ENCODE measurements at places on chromosomes 1 and 21.

GRCh38 chr1:210132582-210132981 lies 100.0 kb upstream of the SERTAD4 start:
- peak; percentile 25 for DNase-seq

DNA sequence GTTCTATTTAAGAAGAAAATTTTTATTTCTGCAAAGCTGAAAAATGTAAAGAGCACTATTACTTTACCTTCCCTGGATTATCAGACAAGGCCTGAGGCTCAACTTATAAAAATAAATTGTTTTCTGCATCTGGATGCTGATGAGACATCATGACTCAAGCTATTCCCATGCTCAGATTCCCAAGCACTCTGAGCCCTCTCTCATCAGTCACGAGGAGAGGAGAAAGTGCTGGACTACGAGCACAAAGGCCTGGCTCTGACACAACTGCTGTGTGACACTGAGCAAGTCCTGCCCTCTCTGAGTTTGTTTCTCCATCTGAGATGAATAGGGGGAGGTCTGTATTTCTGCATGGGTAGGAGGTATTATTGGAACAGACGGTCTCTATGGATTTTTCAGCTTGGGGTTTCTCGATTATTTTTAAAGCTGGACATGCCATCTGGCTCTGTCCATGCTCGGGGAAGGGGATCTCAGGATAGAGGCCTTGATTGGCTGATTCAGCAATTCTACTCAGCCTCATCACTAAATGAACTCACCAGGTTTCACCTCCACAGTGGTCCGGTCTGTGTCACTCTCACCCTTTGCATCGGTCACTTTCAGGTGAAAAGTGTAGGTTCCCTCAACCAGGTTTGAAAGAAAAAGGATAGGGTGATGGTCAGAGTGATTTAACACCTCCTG lies 107.7 kb downstream of the KIAA0319L start:
- no peak for DNase-seq

DNA sequence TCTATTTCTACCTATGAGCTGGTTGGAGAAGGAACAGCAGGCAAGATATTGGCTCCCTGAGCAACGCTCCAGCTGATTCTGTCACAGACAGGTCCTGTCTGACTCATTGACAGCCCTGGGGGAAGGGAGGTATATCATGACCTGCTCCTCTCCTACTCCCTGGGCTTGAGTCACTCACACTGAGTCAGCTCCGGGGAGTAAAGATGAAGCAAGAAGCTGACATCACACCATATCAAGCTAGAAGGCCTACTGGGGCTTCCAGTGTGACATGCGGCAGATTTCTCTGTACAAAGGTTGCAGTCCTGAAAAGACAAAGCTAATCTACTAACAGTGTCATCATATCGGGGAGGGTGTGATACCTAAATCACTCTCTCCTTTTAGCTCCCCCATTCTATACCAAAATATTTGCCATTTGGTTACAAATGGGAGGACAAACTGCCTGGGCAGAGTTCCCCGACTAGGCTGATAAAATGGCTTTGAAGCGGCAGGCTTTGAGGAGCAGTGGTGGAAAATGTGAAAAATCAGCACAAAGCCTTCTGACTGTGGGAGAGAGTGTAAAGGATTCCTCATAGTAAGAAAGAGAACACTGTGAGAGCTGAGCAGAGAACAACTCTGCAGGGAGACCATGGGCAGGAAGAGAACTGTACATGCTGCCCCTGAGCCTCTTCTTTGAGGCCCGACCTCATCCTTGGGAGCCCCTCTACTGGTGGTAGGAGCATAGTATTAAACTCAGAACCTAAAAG lies 15.5 kb downstream of the PI4KB start:
- no peak for DNase-seq

GRCh38 chr1:193700710-193701355 lies 514.4 kb upstream of the B3GALT2 start:
- DNase-seq = no peak

DNA sequence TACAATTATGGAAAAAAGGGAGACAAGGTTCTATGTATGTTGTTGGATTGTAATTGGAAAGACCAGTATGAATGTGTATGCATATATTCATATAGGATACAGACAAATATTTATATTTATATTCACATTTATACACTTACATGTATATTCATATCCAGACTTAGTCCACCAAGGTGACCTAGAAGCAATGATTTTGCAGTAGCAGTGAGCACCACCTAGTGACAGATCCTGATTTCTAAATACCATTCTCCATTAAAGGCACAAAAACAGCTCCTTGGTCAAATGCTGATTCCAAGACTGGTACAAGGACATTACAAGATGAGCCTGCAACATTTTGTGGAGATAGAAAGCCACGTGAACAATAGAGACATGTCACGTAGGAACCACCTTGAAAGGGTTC lies 153.4 kb downstream of the SDCCAG8 start:
- no peak for DNase-seq
